ENCODE measurements at places on chromosomes 16 and 17. TPM values are rescaled to one million over a fixed set of nuclear protein-coding genes. Genes with fewer than 3 reads are reported as not detected.

CDC6 gene
- total RNA-seq: 5.2 TPM

SLC16A13 gene
- 11.9 TPM for total RNA-seq

CLEC10A gene
- total RNA-seq: not detected

PIEZO1 gene
- 165 TPM for total RNA-seq

KRTAP1-1 gene
- not detected for total RNA-seq

CA4 gene
- not detected for total RNA-seq

PFAS gene
- total RNA-seq: 21.7 TPM

EPN3 gene
- total RNA-seq: 12.2 TPM

C16orf89 gene
- total RNA-seq: not detected

CDRT4 gene
- 2.3 TPM for total RNA-seq

PCGF2 gene
- 32.7 TPM for total RNA-seq

COTL1 gene
- 79.2 TPM for total RNA-seq

NUDT21 gene
- total RNA-seq: 57.7 TPM

CES5A gene
- not detected for total RNA-seq

CDK3 gene
- 5.1 TPM for total RNA-seq

ZNF205 gene
- total RNA-seq: 19.2 TPM

MRPL28 gene
- total RNA-seq: 49.8 TPM

DCTN5 gene
- total RNA-seq: 67.8 TPM

SPATA22 gene
- total RNA-seq: 0.33 TPM

CCDC78 gene
- 3.0 TPM for total RNA-seq

MFAP4 gene
- total RNA-seq: 0.33 TPM

ATP2C2 gene
- total RNA-seq: not detected

PIPOX gene
- not detected for total RNA-seq

IL32 gene
- 12.3 TPM for total RNA-seq

NHLRC4 gene
- total RNA-seq: not detected

GPATCH8 gene
- 27.0 TPM for total RNA-seq

MYH1 gene
- not detected for total RNA-seq

PRKCB gene
- not detected for total RNA-seq

KRTAP4-11 gene
- not detected for total RNA-seq

Data from mammary epithelial cell (primary cell).